ENCODE measurements at places on chromosomes 7 and 10.

DNA sequence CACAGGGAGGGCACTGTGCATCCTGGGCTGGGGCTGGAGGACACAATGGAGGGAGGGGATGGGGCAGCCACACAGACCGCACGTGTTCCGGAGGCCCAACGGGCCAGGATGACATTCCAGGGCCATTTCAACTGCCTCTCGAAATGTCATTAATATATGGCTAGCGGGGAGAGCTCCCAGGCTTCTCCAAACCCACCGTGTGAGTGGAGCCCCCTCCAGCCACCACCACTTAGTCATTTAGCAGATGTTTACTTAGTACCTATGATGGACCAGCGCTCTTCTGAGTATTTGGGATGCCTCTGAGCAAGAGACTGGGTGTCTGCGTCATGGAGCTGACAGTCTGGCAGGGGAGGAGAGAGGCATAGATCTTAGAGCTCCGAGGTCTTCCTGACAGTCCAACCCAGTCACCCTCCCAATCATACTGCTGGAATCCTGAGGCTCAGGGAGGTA, 107.3 kb downstream of the ZMIZ1 start:
- DNase-seq = no peak

DNA sequence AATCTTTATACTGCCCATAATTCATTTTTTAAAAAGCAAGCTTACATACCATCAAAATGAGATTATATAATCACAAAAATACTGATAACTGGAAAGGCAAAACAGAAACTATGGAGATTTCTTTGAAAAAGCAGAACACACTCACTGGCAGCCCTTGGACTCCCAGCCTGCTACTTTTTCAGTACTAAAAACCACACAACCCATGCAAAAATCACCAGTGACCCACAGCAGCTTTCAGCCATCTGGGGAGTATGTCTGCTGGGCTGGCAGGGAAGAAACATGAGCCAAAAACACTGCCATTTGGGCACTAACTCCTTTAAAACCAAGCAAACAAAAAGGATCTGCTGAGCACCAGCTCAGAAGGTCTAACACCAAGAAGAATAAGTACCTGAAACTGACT, 80.0 kb upstream of the DDC start:
- DNase-seq = no peak

- DNase-seq = no peak
These were observed 49.1 kb upstream of the EEPD1 start for GRCh38 chr7:36103837-36104561.

- no peak for DNase-seq
These were observed 123.7 kb upstream of the CTBP2 start for GRCh38 chr10:125283836-125284614.

- no peak for DNase-seq
These were observed 9.3 kb upstream of the TMEM270 start for GRCh38 chr7:73851410-73852338.

- no peak for DNase-seq
These were observed 39.6 kb upstream of the MYL10 start for GRCh38 chr7:101668726-101669125.

DNA sequence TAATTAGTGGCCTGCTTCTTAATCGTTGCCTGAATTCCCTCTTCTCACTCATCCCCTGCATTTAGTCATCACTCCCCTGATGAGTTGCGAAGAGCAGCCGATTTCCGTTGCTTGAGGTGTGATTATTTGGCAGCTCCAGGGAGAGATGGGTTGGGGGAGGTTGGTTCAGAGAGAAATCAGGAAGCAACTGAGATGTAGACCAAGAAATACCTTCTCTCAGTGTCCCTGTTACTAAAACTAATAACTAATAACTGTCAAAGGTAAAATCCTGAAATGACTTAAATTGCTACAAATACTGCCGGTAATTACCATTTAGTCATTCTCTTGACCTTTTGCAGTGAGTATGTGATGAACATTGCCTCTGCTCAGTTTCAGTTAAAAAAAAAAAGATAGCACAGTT, 76.9 kb downstream of the ELMO1 start:
- DNase-seq = no peak

- DNase-seq = no peak
These were observed at the start of gene ABCB1 for GRCh38 chr7:87600130-87601124. ABCB1 (minus strand) TSS chr7:87600884; CDS start chr7:87600184, 700 bp downstream.

Data from cortex of kidney (tissue), 1 donor.